NCI-H748 treated with DMSO at 0.1 percent for 48 hours (cell line): ENCODE measurements at places on chromosomes 1 and 21.

GRCh38 chr1:22611530-22611947 is 24.9 kb upstream of the C1QA start:
- no peak for DNase-seq

- DNase-seq: no peak
These were observed 46.8 kb upstream of the RUNX1 start for GRCh38 chr21:35095859-35096291.

- DNase-seq: no peak
These were observed 9.2 kb upstream of the SERTAD4 start for GRCh38 chr1:210223226-210223904.

DNA sequence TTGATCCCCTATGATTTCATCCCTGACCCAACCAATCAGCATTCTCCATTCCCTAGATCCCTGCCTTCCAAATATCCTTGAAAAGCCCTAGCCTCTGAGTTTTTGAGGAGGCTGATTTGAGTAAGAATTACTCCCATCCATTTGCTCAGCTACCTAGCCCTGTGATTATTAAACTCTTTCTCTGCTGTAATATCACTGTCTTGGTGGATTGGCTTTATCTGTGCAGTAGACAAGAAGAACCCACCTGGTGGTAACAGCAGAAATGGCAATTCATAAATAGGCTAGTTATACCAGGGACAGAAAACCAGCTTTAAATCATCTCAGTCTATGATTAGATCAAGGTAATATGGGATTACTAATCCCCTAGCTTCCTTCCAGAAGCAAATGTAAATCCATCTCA is 13.0 kb downstream of the IL20 start:
- DNase-seq: no peak

DNA sequence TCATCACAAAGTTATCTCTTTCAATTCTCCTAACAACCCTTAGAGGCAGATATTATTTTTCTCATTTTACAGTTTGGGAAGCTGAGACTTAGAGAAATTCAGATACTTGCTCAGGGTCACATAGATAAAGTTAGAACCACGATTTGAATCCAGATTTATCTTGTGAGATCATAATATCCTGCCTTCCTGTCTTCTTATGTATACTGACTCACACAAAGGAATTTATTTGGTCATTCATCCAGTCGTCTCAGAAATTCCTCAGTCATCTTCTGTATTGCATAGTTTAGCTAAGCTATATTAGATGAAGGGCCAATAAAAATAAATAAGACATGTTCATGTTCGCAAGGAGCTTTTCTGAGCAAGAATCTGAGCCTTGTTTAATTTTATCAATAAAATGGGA is 35.8 kb upstream of the RUNX1 start:
- no peak for DNase-seq

DNA sequence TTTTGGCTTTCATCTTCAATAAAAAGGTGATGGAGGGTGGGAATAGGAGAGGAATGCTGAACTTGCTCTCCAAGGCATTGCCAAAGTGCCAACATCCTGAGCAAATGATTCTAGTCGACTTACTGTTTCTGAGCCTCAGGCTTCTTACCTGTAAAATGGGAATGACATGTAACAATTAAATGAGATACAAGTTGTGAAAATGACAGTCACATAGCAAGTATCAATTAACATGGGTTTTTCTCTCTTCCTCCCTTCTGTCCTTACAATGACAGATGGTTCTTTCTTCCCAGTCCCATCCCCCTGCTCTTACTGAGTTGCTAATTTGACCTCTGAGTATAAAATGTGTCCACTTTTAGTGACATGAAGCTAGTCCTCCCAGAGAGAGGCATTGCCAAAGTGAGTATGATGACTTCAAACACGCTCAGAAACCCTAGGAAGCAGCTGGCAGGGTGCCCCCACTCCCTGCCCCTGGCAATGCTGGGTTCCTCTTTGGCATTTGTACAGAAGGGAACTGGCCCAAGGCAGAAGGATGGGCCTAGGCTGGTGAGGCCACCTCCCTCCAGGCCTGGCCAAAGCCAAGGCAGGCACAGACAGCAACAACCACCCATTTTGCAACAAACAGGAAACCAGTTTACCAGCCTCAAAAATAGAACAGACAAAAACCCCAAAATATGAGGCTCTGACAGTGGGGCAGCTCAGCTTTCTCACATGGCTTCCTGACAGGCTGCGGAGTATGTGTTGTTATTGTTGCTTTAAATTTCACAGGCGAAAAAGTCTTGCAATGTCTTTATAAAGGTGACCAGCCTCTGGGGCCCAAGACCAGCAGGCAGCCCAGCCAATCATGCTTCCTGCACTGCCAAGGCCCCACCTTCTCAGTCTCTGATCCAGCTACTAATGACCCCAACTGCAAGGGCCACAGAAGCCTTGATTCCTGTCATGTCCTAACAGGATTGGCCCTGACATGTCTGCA is 115.9 kb downstream of the HIVEP3 start:
- DNase-seq: no peak

DNA sequence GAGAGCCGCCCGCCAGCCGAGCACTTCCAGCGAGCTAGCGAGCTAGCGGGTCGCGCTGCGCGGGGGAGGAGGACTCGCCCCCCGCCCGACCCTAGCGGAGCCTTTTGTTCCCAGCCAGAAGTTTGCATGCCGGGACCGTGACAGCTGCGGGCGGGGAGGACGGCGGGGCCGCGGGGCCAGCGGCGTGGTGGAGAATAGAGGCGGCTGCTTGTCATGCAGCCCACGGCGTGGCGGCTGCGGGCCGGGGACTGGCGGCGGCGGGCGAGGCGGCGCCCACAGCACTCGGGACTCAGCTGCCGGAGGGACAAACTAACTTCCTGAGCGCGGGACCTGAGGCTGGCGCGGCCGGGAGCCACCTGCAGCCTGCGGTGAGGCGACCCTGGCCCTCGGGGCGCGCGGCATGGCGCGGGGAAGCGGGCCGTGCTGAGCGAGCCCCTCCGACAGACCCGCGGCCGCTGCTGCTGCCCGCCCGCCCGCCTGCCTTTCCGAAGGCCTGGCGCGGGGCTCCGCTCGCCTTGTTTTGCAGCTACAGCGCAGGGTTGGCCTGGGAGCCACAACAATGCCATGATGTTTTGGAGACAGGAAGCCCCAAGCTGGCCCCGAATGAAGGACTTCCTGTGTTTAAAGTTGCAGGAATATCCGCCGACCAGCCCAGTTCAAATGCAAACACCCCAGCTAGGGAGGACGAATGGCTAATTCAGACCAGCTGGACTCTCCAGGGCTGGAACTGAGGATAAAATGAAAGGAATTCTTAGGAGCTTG is 82.2 kb upstream of the BMP8A start:
- peak; percentile 96 for DNase-seq

DNA sequence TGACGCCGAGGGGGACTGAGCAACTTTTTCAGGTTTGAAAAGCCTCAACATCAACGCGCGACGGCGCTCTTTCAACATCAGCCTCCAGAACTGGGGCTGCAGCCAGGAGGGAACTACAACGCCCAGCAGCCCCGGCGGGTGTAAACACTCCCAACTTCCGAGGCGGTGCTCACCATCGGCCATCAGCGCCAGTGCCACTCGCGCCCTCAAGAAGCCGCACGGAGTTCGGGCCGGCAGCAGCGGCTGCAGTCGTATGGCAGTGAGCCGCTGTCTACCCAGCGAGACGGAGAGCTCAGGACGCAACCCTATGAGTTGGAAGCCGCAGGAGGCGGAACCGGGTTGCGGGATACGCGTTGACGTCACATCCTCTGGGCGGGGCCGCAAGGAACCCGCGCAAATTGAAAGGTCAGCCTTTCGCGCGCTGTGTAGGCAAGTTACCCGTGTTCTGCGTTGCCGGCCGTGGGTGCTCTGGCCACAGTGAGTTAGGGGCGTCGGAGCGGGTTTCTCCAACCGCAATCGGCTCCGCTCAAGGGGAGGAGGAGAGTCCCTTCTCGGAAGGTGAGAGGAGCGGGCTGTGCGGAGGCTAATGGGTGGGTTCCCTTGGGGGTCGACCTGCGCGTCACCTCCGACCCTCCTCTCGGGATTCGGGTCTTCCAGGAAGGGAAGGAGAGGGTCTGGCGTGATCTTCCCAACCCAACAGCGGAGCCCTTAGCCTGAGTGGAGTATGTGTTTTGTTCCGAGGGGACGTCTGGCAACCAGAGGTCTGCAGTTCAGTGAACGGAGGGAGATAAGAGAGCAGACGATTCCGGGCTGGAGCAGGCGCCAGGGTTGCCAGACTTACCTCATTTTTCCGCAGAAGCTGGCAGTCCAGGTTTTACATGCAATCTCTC is at the start of gene EXO1:
Gene EXO1, plus strand, starts transcription at position 409 of the 890 bp plus-strand sequence. CDS start 2,222 bp downstream, outside the sequence.
- DNase-seq: peak; percentile 80

GRCh38 chr1:109765896-109766615 is 2.3 kb upstream of the EPS8L3 start:
- DNase-seq: no peak

DNA sequence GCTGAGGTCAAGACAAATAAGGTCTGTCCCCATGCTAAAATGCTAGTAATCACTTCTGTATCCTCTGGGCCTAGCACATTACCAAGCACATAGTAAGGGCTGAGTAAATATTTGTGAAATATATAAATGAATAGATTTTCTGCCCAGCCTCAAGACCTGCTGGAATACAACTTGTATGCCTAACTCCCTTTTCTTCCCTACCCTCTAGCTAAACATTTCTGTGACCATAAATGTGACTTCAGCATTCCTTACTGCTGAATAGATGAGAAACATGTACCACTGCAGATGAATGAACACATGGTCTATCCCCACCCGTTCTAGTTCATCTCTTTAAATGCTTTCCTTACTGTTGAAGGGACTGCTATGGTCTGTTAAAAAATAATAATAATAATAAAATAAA is 209.0 kb upstream of the HOOK1 start:
- no peak for DNase-seq

GRCh38 chr1:222031318-222031717 is 289.4 kb upstream of the DUSP10 start:
- no peak for DNase-seq

GRCh38 chr1:160768295-160768657 is 27.7 kb upstream of the LY9 start:
- DNase-seq: no peak

GRCh38 chr1:157134442-157134841 is 3.8 kb downstream of the ETV3 start:
- DNase-seq: no peak

DNA sequence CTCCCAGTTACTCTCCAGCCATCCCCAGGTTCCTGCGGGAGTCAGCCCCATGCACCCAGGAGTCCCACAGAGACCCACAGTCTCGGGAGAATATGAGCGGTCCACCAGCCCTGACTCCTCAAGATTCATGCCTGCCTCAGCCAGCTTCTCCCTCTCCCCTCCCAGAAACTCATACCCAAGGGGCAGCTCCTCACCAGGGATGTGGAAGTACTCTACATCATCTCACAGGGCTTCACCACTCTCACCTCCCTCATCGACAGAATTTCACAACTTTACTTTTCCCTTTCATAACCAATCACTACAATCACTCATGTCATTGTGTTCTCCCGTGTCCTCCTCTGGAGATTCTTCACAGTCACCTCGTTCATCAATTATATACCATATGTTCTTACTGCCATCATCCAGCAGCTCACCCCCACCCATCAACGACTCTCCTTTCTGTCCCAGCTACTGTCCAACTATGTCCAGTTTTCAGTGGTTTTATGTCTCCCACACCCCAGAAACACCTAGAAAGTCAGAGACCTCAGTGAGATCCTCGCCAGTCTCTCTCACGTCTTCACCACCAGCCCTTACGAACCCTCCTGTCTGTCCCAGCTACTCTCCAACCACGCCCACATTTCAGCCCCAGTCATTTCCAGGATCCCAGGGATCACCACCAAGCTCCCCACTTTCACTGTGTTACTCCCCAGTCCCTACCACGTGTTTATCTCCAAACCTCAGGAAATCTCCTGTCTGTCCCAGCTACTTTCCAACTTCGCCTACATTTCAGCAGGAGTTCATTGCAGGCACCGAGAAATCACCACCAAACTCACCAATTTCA is 1530.1 kb upstream of the TPTE start:
- no peak for DNase-seq

DNA sequence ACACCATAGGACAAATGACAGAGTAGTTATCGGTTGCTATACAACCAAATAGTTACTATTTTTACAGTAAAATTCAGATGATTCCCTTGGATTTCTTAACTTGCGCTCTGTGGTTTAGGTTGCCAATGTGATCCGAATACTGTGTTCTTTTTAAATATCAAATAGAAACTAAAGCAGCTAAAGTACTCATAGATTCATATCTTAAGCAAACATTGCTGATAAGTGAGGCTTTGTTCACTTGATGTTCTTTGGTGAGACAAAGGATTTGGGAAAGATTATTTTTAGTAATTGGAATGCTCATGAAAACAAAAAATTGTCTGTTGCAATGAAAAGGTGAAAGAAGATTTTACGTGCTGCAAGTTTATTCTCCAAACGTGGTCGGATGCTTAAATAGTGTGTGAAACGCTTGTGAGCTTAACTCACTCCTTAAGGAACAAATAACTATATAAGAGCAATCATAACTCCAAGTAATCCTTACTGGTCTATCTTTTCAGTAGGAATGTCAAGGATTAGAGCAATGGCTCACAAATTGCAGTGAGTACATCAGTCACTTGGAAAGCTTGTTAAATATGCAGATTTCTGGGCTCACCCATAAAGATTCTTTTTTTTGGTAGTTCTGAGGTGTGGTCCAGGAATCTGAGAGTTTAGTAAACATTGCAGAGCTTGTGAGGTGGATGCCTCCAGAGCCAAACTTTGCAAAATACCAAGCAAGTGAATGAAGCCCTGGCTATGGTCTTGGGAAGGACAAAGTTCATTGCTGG is 31.8 kb upstream of the PDC start:
- no peak for DNase-seq

- DNase-seq: no peak
These were observed 43.3 kb downstream of the GPR88 start for GRCh38 chr1:100581096-100581705.

GRCh38 chr1:6831366-6831765 is 46.1 kb downstream of the CAMTA1 start:
- no peak for DNase-seq

DNA sequence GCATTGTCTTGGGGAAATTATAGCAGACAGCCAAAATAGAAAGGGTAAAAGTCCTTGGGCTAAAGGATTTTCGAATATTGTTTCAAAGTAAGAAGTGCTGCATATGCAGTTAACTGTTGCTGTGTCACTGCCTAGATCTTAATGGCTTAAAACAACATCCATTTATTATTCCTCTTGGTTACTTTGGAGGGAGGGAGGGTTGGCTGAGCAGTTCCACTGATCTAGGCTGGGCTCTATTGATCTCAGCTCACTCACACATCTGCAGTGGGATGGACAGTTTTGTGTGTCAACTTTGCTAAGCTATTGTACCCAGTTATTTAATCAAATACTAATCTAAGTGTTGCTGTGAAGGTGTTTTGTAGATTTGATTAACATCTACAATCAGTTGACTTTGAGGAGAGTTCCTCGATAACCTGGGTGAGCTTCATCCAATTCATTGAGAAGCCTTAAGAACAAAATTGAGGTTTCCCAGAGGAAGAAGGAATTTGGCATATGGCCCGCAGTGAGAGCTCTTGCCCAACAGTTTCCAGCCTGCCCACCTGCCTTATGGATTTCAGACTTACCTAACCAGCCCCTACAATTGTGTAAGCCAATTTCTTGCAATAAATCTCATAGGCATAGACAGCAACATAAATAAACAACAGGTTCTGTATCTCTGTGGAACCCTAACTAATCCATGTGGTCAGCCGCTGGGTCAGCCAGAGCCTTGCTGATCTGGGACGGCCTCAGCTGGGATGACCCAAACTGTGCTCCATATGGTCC is 187.3 kb downstream of the AK5 start:
- no peak for DNase-seq
